ENCODE measurements at places on chromosomes 6 and 20.

DNA sequence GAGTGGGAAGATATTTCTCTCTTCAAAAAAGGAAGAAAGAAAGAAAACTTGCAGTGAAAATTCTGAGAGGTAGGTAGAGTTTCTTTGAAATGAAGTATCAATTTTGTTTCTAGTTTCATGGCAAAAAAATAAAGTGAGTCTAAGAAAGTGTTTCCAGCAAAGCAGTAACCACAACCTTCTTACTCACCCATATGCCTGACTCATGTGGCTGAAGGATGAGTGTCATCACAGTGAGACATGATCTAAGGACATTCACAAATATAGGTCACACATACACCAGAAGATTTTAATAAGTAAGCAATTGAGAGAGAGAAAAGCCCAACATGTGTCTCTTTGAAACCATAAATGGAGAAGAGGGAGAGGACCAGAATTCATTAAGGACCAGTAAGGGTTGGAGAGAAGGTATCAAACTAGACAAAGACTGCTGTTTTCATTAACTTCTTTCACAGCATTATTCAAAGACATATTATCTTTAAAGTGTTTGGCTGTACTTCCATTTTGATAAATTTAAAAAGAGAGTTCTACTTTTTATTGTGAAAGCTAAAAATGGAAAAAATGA, 169.5 kb downstream of the FRK start:
- DNase-seq, result no peak

- no peak for DNase-seq
Observed at GRCh38 chr20:2130683-2131082, 29.1 kb downstream of the STK35 start.

GRCh38 chr6:149209871-149210775, 107.4 kb upstream of the TAB2 start:
- DNase-seq, result no peak

DNA sequence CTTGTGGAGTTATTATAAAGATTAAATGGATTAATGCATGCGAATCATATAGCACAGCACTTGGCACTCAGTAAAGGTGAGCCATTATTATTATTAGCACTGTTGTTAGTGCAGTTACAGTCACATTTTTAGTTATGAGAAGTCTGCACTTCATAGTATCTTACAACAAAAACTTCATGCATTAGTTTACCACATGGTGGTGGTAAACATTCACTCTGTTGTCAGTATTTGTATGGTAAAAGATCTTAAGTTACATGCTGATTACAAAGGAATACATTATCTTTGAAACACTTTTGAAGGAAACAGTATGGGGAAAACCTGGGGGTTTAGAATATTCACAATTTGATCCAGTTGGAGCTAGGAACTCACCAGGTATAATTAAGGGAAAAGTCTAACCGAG, 20.8 kb downstream of the TMEM14A start:
- no peak for DNase-seq

DNA sequence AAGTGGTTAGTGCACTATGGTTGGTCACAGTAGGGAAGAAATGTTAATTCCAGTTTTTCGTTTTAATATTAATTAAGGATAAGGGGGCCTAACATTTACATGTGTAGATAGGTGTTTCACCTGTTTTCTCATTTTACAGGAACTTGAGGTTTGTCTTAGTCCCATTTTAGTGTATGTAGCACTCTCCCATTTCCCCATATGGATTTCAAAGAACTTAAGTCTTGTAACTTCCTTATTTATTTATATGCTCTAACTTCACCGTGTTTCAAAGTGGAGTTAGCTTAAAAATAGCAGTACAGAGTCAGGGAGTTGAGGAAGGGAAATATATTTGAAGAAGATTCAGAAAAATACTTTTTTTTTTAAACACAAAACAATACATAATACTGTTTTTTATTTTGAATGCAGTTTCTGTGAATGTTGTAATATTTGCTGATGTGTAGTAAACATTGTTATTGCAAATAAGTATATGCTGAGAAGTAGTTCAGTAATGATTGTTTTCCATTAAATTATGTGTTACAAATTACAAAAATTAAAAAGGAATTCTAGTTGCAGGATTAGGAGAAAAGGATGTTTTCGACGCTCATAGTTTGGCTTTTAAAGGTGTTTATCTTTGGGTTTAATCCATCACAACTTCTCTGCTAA, 3.5 kb downstream of the SCAF8 start:
- DNase-seq, result no peak

GRCh38 chr6:166604328-166604727, 17.9 kb upstream of the RAMACL start:
- DNase-seq, result no peak

- DNase-seq, result no peak
Observed at GRCh38 chr6:128521282-128521632, 858 bp upstream of the PTPRK start.

DNA sequence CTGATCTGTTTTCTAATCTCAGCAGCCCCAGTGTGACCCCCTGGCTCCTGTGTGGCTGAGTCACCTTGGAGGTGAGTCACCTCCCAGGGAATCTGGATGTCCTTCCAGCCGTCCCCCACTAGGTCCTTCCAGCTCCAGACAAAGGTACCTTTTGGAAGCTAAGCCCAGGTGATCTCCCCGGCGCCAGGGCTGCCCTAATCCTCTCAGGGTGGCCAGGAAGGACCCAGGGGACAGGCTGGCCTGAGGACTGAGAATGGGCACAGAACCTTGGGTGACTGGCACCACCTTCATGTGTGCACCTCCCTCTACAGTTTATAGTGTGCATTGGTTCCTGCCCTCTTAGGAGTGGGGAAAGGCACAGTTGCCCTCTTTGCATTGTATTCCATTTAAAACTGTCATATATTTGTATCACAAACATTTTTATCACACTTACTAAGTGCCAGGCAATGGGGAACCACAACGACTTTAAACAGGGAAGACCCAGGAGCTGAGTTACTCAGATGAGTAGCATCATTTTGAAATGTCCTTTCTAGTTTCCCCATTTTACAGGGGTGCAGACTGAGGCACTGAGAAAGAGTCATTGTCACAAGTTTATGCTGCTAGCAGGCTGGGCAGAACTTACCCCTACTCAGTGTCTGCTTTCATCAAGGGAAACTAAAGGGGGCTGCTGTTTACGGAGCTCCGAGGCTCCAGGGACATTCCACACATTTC, 2.6 kb upstream of the BPIFB4 start:
- no peak for DNase-seq
